Stimulated activated CD4-positive, alpha-beta T cell treated with anti-CD3 and anti-CD28 coated beads, Interleukin-4, amount 100 ng/mL, for 1 hour (primary cell): ENCODE measurements at places on chromosomes 1 and 21.

- no peak for DNase-seq
Observed at GRCh38 chr21:27258742-27259448, 292.0 kb upstream of the ADAMTS5 start.

DNA sequence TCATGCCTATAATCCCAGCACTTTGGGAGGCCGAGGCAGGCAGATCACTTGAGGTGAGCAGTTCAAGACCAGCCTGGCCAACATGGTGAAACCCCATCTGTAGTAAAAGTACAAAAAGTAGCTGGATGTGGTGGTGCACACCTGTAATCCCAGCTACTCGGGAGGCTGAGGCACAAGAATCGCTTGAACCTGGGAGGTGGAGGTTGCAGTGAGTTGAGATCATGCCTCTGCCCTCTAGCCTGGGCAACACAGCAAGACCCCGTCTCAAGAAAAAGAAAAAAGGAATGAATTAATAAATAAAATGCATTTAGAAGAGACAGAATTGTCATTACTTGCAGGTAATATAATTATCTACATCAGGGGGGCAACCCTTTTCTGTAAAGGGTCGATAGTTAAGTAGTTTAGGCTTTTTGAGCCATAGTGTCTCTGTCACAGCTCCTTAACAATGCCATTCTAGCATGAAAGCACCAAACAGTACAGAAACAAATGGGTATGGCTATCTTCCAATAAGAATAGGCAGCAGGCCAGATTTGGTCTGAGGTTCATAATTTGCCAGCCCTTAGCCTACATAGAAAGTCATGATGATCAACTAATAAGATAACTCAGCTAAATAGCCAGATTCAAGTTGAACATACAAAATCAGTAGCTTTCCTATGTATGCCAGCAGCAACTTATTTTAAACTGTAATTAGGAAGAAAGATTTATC is 56.8 kb downstream of the RPRD2 start:
- no peak for DNase-seq

- no peak for DNase-seq
Observed at GRCh38 chr21:25176637-25177412, 430.5 kb downstream of the MRPL39 start.

DNA sequence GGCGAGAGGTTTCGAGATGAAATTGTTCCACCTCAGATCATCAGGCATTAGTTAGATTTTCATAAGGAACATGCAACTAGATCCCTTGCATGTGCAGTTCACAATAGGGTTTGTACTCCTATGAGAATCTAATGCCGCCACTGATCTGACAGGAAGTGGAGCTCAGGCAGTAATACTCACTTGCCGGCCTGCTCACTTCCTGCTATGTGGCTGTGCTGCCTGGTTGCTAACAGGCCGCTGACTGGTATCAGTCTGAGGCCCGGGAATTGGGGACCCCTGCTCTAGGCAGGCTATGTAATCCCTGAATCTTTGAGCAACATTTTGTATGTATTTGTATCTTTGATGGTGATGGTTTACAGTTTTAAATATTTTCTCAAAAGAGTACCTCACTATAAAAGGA is 32.5 kb downstream of the XKR8 start:
- peak; percentile 26 for DNase-seq

- no peak for DNase-seq
Observed at GRCh38 chr1:208242941-208243526, 1.1 kb downstream of the PLXNA2 start.
